ENCODE measurements at places on chromosomes 3 and 15.

- no peak for DNase-seq
These were observed 85.8 kb downstream of the GAP43 start for GRCh38 chr3:115709093-115709492.

DNA sequence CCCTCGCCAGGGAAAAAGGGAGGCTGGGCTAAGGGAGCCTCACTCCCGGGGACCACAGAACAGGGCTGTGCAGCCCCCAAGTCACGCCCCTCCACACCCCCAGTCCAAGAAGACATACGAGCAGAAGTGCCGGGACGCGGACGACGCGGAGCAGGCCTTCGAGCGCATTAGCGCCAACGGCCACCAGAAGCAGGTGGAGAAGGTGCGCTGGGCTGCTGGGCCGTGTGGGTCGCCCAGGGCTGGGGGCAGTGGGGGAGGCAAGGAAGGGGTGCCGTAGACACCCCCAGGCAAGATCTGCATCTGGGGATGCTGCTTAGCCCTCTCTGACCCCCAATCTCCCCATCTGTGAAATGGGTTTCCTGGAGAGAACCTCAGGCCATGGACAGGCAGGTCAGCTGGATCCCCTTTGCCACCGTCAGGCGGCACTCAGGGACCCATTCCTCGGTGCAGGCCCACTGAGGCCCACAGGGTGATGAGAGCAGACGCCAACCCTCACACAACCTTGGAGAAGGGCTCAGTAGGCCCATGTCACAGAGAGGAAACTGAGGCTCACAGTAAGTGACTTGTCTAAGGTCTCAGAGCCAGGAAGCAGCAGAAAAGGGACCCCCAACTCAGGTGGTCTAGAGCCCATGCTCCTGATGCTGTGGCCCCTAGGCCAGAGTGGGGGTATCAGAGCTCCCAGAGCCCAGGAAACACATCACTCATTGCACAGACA lies 33.7 kb downstream of the PSTPIP1 start:
- no peak for DNase-seq

DNA sequence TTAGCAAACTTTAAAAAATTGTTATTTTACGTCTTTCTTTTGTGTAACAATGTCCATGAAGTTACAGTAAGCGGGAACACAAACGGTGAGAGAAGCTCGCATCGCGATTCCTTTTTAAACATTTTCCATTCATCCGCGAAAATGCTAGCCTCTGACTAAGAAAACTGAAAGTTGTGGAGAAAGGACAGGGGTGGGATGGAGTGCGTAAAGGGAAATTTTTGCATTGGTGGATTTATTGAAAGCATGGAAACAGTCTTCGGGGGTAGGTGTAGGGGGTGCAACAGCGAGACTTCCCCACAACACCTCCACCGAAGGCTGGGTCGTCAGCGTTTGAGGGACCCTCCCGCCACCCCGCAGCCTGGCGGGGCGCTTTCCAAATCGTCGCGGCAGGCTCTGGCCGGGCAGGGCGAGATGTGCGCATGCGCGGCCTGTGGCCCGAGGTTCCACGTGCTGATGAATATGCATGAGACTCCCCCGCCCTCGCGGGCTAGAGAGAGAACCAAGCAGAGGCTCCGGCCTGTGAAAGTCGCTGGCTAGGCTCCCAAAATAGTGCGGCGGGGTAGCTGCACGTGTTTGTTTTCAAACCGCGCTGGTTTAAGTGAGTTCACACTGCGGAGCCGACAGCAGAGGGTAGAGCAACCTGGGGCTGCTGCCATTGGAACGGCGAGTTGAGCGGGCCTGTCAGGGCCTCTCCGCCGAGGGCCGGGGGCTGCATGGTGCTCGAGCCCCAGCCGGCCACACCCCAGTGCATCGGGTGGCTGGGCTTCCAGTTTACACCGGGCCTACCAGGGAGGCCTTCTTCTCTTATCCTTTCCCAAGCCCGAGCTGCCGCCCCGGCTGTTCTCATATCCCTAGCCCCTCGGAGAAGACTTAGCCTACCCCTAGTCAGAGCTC lies 9.9 kb downstream of the ZIC1 start:
- no peak for DNase-seq

- no peak for DNase-seq
These were observed 123.7 kb downstream of the BCHE start for GRCh38 chr3:165713479-165713878.

GRCh38 chr15:75738014-75738646 lies 25.5 kb upstream of the CSPG4 start:
- DNase-seq: no peak

- DNase-seq: no peak
These were observed 5.8 kb upstream of the BNC1 start for GRCh38 chr15:83290236-83290635.

DNA sequence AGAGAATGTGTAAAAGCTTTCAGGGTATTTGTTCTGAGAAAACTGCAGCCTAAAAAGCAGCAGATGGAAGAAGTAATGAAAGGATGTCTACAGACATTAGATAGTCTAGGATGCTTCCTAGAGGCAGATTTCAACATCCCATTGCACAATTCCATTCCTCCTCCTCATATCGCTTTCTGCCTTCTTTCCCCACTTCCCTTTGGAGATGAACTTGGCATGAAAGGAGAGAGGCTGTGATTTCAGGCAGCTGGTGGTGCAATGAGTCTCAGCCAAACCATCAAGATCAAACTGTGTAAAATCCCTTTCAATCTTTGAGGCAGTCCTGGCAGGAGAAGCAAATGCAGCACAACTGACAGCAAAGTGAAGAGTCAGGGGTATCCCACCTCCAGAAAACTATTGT lies 438.7 kb upstream of the KCNMB2 start:
- DNase-seq: no peak

DNA sequence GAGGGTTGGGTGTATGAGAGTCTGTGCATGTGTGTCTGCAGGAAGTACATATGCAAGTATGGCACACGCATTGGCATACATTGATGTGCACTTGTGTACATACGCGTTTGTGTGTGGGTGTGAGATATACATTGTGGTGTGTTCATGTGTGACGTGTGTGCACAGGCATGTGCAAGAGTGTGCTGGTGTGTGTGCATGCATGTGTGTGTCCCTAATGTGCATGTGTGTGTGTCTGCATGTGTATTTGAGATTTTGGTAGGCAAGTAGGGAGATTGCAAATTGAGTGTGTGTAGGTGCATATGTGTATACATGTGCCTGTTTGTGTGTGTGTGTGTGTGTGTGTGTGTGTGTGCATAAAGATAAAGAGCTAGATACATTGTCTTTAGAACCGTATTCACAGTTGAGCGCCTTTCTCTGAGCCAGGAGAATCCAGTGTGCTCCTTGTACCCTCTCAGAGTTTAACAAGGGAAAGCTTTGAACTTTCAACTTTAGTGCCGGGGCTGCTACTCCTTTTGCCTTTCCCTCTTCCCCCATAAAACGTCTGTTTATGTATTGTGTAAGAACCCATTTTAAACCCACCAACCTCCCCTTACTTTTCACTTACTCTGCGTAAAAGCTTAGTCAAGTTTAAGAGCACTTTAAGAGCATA lies 152.4 kb upstream of the CHL1 start:
- no peak for DNase-seq

- DNase-seq: no peak
These were observed 14.8 kb downstream of the LOXL1 start for GRCh38 chr15:73941044-73941443.

DNA sequence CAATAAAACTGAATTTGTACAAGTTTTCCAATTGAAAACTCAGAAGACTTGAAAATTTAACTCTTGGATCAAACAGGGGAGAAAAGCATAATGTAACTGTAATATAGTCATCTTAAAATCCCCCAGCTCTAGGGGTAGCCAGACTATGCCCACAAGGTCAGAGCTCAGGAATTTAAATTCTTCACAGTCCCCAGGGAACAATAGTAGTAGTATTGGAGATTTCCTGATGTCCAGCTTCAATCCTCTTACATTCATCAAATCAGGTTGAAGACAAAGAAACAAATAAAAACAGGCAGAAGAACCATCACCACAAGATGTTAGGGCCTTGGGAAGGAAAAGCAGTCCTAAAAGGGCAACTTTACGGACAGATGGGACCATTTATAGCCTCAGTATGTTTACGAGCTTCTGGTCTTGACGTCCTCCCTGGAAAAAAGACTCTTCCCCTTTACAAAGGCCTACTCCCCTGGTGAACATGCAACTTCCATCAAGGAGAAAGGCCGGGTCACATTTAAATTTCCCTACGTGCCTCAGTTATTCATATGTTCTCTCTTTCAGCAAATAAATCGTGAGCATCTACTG lies 96.8 kb downstream of the PLCH1 start:
- no peak for DNase-seq

GRCh38 chr3:132351222-132351806 lies 34.1 kb downstream of the ACP3 start:
- DNase-seq: no peak

- DNase-seq: no peak
These were observed 284.2 kb downstream of the C3orf38 start for GRCh38 chr3:88434001-88434400.

DNA sequence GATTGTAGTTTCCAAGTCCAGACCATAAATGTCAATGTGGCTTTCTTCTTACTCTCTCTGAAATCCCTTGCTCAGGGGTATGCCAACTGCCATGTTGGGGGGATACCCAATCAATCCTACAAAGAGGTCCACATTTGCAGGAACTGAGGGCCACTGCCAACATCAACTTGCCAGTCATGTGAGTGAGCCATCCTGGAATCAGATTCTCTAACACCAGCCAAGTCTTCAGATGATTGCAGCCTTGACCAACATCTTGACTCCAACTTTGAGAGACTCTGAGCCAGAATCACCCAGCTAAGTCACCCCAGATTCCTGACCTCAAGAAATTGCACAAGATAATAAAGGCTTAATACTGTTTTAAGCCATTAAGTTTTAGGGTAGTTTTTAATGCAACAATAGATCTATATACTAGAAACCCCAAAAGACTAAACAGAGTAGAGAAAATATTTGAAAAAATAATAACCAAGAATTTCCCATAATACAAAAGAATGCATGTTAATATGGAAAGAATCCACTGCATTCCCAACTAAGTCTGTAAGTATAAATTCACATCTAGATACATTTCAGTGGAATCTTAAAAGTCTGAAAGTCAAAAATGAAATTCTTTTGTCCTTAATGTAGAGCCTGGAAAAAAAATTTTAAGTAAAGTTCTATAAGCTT lies 22.4 kb downstream of the ISG20 start:
- DNase-seq: no peak

DNA sequence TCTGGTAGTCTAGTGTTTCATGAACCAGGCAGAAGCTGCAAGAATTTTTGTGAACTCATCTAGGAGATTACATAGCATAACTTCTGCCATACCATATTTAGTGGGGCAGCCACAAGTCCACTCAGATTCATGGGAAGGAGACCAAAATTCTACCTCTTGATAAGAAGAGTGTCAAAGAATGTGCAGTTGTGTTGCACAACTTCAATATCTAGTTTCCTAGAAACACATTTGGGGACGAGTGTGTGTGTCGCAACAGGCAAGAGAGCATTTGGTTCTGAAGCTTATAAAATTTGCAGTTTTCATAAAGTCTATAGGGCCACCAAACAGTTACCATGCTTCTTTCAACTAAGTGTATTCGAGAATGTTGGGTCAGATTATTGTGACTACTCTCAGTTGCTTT lies 115.3 kb downstream of the KCNH8 start:
- DNase-seq: no peak

DNA sequence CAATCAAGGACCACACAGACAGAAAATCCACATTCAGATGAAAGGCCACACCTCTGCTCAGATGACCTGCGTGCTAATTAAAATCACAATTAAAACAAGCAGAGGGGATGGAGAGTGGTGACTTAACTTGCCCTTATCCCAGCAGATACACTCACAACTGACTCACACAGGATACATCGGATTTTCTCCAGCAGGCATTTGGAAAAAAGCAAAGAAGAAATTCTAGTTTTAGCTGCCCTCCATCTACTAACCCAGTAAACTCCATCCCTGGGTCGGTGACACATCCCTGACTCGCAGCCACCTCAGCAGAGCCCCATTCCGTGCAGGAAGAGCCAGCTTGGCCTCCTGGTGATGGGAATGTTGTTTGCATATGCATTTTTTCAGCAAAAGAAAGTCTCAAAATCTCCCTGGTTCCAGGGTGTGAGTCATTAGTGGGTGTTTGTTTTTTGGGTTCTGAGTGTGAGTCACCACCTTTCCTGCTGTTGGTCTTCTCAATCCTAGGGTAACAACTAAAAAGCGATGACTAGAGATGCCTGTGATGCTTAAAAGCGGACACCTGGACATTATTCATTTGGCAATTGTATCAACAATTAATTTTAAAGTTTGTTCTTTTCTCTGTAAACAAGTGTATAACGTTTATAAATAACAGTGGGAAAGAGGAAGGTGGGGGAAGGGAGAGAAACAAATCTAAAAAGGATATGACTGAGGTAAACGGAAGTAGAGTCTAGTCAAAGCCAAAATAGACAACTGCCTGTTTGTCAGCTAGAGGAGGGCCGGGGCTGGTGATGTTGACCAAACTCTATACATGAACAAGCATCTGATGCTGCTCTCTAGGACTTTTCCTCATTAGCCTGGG lies 49.8 kb upstream of the SLC4A7 start:
- no peak for DNase-seq

- no peak for DNase-seq
These were observed 27.8 kb upstream of the ESYT3 start for GRCh38 chr3:138406606-138407005.

GRCh38 chr15:66112388-66112787 lies 141.2 kb downstream of the MEGF11 start:
- DNase-seq: no peak

DNA sequence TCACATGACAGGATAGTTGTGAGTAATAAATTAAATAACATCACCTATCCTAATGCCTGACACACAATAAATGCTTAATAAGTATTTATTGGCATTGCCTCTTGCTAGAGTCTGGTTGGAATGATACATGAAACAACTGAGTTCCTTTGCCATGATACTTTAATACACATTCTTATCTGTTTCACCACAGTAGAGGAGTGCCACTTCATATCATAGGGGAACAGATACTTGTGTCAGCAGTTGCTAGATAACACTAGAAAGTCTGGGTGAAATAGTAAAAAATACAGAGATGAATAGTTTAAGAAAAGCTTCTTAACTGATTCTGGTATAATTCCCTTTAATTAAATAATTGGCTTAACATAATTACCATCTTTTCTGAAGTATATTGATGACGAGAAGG lies 380.0 kb upstream of the GOLIM4 start:
- no peak for DNase-seq

DNA sequence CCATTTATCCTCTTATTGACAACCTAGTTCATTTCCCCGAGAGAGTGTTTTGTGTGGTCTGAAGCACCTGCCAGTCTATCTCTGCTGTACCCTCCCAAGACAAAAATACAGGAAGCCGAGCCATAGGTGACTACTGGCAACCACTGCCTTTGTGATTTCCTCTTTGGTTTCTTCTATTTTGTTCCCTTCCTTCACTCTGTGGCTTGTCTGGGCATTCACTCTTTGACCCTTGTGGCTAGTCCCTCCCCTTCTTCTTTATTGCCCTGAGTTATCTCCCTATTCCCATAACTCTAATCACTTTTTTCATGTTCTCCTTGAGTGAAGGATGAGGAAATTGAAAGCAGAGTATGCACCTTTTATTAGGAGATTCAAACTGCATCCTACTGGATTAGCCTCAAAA lies at the start of gene ADGRG7:
Gene ADGRG7, plus strand, starts transcription at position 297 of the 400 bp plus-strand sequence. CDS start 256 bp downstream, outside the sequence.
- DNase-seq: no peak

GRCh38 chr3:23633261-23633960 lies 172.3 kb upstream of the UBE2E1 start:
- no peak for DNase-seq

GRCh38 chr15:60340207-60340921 lies 57.4 kb downstream of the ANXA2 start:
- no peak for DNase-seq

All from stimulated activated CD8-positive, alpha-beta memory T cell treated with anti-CD3 and anti-CD28 coated beads, Interleukin-7, amount 100 ng/mL, for 1 hour (primary cell).